ENCODE measurements at places on chromosomes 4 and X.

- no peak for DNase-seq
Observed at GRCh38 chrX:27995611-27996010, 14.4 kb upstream of the DCAF8L1 start.

- DNase-seq: no peak
Observed at GRCh38 chrX:19882066-19882775, 5.2 kb downstream of the SH3KBP1 start.

- no peak for DNase-seq
Observed at GRCh38 chrX:131219271-131219670, 69.8 kb downstream of the IGSF1 start.

- DNase-seq: peak; percentile 95
Observed at GRCh38 chr4:145954924-145955339, 16.3 kb upstream of the ZNF827 start.

DNA sequence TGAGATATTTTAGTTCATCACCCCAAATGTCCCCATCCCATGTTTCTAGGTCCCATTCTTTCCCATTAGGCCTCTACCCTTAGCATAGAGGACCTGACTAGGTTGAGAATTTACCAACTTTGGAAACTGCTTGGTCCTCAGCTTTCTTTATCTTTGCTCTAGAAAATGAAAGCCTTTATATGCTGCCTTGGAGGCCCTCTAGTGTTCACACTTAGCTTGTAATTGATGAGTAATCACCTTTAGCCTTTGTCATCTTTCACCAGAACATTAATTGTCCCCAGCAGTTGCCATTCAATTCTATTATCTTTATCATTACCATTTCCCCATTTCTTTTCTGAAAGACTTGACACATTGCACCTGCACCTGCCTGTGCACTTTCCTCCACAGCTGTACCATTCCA, 589.2 kb upstream of the NR3C2 start:
- peak; percentile 28 for DNase-seq

- DNase-seq: no peak
Observed at GRCh38 chr4:42320822-42321388, 76.4 kb upstream of the SHISA3 start.

GRCh38 chr4:143025081-143025704, 159.5 kb upstream of the USP38 start:
- DNase-seq: no peak

GRCh38 chr4:184804621-184805020, 21.1 kb downstream of the ACSL1 start:
- no peak for DNase-seq

DNA sequence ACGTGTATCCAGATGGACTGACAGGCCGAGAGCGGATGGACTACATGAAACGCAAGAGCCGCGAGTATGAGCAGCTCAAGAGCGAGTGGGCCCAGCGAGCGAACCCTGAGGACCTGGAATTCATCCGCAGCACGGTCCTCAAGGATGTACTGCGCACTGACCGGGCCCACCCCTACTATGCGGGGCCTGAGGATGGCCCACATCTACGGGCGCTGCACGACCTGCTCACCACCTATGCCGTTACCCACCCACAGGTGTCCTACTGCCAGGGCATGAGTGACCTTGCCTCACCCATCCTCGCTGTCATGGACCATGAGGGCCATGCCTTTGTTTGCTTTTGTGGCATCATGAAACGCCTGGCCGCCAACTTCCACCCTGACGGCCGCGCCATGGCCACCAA, 14.6 kb upstream of the RBM3 start:
- DNase-seq: no peak
